Vagina (tissue), 2 donors: ENCODE measurements at places on chromosomes 1 and 21.

DNA sequence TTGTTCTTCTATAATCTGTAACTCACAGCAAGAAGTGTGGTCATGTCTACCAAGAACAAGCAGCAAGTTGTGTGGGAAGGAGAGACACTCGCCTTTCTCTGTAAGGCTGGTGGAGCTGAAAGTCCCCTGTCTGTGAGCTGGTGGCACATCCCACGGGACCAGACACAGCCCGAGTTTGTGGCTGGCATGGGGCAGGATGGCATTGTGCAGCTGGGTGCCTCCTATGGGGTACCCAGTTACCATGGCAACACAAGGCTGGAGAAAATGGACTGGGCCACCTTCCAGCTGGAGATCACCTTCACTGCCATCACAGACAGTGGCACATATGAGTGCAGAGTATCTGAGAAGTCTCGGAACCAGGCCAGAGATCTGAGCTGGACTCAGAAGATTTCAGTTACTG is 15.5 kb downstream of the CD101 start:
- no peak for DNase-seq

DNA sequence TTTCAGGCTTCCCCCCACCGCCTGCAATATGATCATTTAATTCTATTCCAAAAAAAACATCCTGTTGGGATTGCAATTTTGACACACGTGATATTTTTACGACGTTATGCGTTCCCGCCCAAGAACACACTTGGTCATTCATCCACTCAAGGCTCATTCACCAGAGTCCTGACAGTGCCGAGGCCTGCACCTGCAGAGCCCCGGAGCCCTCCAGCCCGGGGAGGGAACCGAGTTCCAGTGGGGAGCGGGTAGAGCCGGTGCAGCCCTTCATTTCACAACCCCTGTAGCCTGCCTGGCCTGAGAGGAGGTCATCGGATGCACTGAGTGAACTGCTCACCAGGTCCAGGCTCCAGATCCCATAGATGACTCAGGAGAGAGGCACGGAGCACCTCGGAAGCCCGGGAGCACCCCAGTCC is 156.0 kb upstream of the BACE2 start:
- no peak for DNase-seq

GRCh38 chr1:43541141-43541540 is 10.5 kb downstream of the PTPRF start:
- DNase-seq: no peak

- DNase-seq: no peak
Measured at GRCh38 chr1:203038891-203039608, 12.8 kb downstream of the PPFIA4 start.

DNA sequence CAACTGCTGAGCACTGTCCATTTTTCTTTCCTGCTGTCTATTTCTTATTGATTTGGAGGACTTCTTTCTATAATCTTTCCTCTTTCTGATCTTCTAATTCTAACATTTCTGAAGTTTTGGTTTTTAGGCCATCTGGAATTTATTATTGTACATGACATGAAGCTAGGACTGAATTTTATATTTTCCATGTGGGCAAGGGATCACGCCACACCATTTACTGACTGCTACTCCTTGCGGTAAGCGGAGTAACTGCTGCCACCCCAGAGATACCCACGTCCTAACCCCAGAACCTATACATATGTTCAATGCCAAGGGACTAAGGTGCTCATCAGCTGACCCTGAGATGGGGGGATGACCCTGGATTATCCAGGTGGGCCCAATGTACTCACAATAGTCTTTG is 70.6 kb downstream of the NPHP4 start:
- peak; percentile 49 for DNase-seq

DNA sequence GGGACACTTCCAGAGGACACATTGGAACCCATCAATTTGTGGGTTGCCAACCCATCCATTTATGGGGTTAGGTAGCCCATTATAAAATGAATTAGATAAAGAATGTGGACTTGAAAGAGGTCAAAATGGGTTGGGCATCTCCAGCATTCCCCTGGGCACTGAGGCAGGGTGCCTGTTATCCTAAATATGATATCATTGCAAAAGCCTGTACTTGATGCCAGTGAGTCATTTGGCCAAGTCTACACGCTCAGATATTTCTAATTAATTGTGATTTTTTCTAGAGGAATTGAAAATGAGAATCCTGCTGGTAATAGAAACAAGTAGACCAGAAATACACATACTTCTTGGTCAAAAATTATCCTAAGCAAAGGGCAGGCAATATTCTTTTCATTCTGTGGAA is 21.9 kb upstream of the NBL1 start:
- no peak for DNase-seq

DNA sequence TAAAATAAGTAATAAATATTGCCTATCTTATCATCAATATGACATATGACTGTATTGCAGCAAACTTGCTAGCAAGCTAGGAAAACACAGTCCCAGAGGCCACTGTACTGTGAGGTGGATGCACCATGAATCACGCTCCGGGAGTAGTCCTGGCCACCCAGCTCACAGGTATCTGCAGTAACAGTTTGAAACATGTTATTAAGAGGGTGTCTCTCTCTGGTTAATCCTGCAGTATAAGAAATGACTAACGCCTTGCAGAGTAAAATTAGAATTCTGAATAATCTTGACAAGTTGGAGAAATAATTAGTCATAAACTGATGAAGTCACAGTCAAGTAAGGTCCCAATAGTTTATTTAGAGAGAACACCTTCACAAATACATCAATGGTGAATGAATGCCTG is 34.0 kb upstream of the DPT start:
- no peak for DNase-seq

- DNase-seq: no peak
Measured at GRCh38 chr1:167404908-167405307, 113.4 kb downstream of the CD247 start.

- no peak for DNase-seq
Measured at GRCh38 chr1:179558078-179558477, 17.7 kb downstream of the NPHS2 start.

DNA sequence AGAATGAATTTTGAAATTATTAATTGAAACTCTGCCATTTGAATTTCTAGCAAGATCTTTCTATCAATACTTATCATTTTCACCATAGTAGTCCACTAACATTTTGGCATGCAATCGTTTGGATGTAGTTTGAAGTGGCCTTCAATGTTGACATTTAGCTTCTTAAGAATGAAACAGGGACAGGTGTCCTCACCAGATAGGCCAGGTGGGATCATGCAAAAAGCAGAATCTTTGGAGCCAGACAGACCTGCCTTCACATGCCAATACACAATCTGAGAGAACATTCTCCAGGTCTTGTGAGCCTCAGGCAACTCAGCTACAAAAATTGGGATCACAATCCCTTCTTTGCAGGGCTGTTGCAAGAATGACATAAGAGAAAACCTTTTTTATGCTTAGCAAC is 18.3 kb upstream of the HSPA13 start:
- DNase-seq: no peak

GRCh38 chr1:16075337-16076030 is 2.0 kb upstream of the FAM131C start:
- DNase-seq: no peak

GRCh38 chr1:164177118-164177517 is 381.9 kb upstream of the PBX1 start:
- DNase-seq: no peak

DNA sequence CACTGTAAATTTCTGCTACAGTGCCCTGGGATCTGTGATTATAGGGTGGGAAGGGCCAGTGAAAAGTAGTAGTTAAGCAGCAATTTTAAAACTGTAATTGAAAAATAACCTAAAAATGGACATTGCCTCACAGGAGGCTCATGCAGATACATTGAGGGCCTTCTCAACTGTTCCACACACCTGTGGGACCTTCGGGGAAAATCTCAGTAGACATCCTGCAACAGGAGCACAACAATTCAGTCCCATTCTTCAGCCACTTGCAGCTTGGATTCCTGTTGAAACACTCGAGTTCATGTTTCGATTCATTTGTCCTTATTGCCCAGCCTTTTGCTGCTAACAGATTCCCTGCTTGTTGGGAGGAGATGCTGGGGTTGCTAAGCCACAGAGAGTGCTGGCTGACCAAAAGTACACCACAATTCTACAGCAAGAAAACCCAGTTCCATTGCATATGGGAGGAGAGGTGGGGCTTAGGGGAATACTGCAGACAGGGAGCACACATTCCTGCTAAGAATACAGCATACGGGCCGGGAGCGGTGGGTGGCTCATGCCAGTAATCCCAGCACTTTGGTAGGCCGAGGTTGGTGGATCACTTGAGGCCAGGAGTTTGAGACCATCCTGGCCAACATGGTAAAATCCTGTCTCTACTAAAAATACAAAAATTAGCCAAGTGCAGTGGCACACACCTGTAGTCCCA is 4.5 kb downstream of the TMCC2 start:
- DNase-seq: no peak

GRCh38 chr1:155307247-155307740 is 1.4 kb upstream of the FDPS start:
- no peak for DNase-seq

GRCh38 chr1:2389644-2390043 is 1.7 kb downstream of the MORN1 start:
- DNase-seq: no peak
